Stimulated activated CD4-positive, alpha-beta T cell treated with anti-CD3 and anti-CD28 coated beads, TNF-alpha, amount 100 ng/mL, for 24 hours (primary cell): ENCODE measurements at places on chromosomes 1 and 21.

DNA sequence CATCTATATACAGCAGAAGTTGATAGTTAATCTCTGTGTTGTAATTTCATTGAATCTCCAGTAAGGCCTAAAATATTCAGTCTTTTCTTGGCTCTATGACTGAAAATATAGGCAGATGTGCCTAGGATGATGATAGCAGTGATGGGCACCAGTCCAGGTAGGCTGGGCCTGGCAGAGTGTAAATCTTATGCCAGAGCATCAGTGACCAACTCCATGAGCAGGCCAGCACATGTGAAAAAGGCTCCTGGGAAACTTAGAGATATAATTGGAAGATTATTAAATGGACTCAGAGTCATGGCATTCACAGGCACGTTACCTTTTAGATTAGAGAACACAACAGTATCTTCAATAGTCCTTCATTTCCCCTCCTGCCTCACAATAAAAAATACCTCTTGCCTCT, 20.7 kb upstream of the CYYR1 start:
- no peak for DNase-seq

- DNase-seq = no peak
Measured at GRCh38 chr1:80582980-80583379, 1217.8 kb upstream of the ADGRL2 start.

GRCh38 chr1:177130451-177130945, 34.0 kb downstream of the ASTN1 start:
- DNase-seq = no peak

- DNase-seq = no peak
Measured at GRCh38 chr1:175853681-175854080, 110.3 kb upstream of the TNR start.

GRCh38 chr1:161382214-161383019, 14.7 kb upstream of the CFAP126 start:
- no peak for DNase-seq

GRCh38 chr1:93965888-93966287, 56.7 kb upstream of the GCLM start:
- DNase-seq = no peak

DNA sequence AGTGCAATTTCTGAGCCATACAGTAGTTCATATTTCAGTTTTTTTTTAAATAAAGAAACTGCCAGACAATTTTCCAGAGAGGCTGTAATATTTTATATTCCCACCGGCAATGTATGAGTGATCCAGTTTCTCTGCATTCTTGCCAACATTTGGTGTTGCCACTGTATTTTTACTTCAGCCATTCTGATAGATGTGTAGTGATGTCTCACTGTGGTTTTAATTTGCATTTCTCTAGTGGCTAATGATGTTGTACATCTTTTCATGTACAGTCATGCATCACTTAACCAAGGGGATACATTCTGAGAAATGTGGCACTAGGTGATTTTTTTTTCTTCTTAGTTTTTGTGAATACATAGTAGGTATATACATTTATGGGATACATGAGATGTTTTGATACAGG, 99.6 kb downstream of the CENPF start:
- no peak for DNase-seq

- DNase-seq = no peak
Measured at GRCh38 chr1:147773215-147773715, 12.9 kb upstream of the GJA5 start.

DNA sequence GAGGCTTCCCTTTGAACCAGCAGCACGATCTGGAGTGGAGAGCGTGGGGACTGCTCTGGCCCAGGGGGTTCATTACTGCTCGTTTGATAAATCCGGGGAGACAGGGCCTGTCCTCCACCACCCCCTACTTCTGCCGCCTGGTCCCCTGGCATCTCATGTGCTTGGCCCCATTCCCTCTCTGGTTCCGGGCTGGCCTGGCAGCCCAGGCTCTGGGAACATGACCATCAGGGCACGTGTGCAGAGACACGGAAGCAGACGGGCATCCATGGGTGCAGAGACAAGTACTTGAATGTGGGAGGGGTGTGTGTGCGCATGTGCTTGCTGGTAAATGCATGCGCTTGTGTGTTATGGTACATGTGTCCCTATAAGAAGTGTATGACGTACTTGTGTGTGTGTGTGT, 75.5 kb downstream of the KIRREL1 start:
- no peak for DNase-seq

DNA sequence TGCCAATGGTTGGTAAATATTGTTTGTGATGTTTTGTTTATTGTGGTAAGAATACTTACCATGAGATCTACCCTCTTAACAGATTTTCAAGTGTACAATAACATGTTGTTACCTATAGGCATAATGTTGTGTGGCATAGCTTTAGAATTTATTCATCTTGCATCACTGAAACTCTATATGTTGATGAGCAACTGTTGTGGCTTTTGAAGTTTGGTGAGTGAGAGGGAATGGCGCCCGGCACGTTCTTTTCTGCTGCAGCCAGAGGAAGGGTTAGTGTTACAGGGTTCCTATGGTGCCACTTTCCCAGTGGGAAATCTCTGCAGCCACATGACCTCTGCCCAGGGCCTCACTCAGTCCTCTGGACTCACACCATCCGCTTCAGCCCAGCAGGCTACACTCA, 342.5 kb upstream of the ADGRL2 start:
- DNase-seq = no peak

DNA sequence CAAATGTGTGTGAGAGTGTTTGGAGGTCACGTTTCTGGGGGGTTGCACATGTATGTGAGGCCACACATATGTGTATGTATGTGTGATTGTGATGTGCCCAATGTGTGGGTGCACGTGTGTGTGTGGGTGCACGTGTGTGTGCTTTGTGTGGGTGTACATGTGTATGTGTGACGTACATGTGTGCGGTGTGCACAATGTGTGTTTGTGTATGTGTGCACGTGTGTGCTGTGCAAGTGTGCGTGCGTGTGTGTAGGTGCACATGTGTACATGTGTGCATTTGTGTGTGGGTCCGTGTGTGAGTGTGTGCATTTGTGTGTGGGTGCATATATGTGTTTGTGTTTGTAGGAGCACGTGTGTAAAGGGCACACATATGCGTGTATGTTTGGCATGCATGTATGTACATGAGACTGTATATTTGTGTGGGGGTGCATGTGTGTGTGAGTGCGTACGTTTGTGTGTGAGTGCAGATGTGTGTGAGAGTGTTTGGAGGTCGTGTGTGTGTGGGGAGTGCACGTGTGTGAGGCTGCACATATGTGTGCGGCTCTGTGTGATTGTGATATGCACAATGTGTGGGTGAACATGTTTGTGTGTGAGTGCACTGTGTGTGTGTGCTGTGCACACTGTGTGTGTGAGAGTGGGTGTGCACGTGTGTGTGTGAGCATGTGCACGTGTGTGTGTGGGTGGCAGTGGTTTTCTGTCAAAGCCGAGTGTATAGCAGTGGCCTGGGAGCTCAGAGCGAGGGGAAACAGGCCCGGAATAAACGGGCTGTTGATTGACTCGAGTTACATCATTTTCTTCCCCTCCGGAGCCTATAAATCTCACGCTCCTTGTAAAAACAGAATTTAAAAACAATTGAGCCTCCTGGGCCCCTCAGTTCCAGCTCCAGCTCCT, 132.7 kb upstream of the ARHGEF16 start:
- no peak for DNase-seq

- no peak for DNase-seq
Measured at GRCh38 chr1:56712150-56712549, 67.0 kb downstream of the PRKAA2 start.

- DNase-seq = no peak
Measured at GRCh38 chr1:97385536-97386277, 535.1 kb downstream of the DPYD start.

- no peak for DNase-seq
Measured at GRCh38 chr21:35484032-35484431, 434.9 kb upstream of the RUNX1 start.

GRCh38 chr1:198793714-198794113, 154.9 kb downstream of the PTPRC start:
- DNase-seq = no peak

DNA sequence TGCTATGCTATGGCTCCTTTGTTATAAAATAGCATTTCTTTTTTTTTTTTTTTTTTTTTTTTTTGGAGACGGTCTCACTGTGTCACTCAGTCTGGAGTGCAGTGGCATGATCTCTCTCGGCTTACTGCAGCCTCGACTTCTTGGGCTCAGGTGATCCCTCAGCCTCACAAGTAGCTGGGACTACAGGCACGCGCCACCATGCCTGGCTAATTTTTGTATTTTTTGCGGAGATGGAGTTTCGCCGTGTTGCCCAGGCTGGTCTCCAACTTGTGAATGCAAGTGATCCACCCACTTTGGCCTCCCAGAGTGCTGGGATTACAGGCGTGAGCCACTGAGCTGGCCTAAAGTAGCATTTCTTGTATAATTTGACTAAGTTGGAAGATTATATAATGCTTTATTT, 10.8 kb downstream of the CAMTA1 start:
- no peak for DNase-seq
